Ecto neural progenitor cell (in vitro differentiated cells): ENCODE measurements at places on chromosomes 6 and 20.

- no peak for DNase-seq
Measured at GRCh38 chr6:77040568-77041195, 422.6 kb downstream of the HTR1B start.

DNA sequence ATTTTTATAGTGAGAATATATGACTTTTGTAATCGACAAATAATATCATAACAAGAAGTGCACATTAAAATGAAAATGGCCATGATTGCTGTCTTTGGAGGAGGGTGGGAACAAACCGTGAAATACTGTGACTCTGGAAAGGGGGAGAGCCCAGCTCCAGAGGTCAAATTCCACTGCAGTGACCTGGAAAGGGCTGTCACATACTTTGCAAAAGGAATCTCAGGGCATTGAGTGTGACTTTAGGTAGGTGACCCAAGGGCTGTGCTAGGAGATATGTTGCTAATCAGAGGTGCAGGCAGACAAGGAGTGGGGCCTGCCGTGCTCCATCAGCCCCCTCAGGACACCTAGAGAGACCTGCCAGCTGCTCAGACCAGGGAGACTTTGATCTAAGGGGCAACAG, 28.1 kb upstream of the BMP7 start:
- no peak for DNase-seq

GRCh38 chr6:125512621-125513020, 210.9 kb upstream of the HDDC2 start:
- no peak for DNase-seq

- DNase-seq, result no peak
Measured at GRCh38 chr6:169866668-169867521, 115.5 kb downstream of the ERMARD start.

- no peak for DNase-seq
Measured at GRCh38 chr20:57896017-57896416, 186.2 kb upstream of the PMEPA1 start.

DNA sequence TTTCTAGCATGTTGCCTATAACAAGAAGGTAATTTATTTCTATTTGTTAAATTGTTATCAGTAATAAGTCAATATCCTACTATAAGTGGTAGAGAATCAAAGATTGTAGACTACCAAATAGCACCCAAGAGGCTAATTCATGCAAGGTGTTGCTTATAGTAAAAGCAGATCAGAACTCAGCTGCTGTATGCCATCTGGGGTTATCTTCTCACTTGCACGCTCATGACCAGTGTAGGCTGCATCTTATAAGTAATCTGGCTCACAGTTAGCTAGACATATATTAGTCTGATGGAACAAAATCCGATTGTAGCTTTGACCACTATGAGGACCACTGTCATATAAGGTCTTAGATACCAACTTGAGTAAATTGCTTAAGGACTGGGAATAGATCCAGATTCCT, 17.0 kb downstream of the TOP1 start:
- no peak for DNase-seq

- DNase-seq, result no peak
Measured at GRCh38 chr6:147717991-147718390, 209.5 kb downstream of the SAMD5 start.

GRCh38 chr20:57616143-57616951, 3.9 kb downstream of the ZBP1 start:
- DNase-seq, result no peak

DNA sequence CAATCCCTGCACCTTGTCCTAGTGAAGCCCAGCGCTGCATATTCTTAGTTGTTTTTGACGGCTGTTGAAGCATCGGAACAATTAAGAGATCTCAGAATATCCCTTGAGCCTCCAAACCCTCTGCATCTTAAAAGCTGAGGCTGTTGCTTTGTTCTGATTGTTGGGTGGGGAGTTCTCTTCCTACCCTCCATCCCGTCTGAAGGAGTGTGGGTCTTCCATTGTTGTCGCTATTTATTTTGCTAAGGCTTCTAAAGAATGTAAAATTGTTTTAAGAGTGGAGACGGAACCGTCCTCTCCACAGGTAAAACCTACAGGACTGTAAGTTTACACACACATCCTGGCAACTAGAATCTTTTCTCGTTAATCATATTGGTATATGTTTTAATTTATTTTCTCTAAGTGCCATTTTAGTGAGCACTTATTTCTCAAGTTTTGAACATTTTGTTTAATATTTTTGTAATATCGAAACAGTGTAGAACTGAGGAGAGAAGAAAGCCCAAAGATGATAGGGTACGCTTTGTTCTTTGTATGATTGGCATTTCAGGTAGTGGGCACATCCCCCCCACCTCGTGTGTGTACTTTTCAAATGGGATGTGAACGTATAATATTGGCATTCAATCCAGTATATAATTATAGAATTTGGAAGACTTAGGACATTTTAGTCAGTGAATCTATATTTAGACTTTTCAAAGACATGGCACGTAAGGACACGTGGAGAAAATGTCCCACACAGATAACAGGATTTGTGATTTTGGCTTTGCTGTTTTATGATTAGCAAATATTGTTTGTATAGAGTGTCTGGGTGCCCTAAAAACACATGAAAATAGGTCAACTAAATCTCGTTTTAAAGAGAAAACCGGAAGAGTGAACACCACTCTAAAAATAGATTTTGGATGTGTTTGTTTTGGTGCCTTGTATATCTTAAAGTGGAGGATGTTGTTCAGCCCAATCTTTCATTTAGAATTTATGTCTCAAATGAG, 1.3 kb downstream of the RNF146 start:
- no peak for DNase-seq
